ENCODE measurements at places on chromosomes 11 and 22. TPM values are rescaled to one million over a fixed set of nuclear protein-coding genes. Genes with fewer than 3 reads are reported as not detected.

The TRIM3 gene
- total RNA-seq: 26.3 TPM

The RFPL2 gene
- not detected for total RNA-seq

The MRPL17 gene
- total RNA-seq: 42.2 TPM

The ALG8 gene
- total RNA-seq: 66.6 TPM

The MLC1 gene
- total RNA-seq: under 0.01 TPM

The OR8G1 gene
- not detected for total RNA-seq

The MMP1 gene
- total RNA-seq: 1,229 TPM

The OR2AG2 gene
- 1.6 TPM for total RNA-seq

The C11orf68 gene
- 25.4 TPM for total RNA-seq

The MS4A4E gene
- not detected for total RNA-seq

The ROBO4 gene
- total RNA-seq: 2.7 TPM

The PRG3 gene
- total RNA-seq: not detected

The ZP1 gene
- 0.14 TPM for total RNA-seq

The TKFC gene
- 27.4 TPM for total RNA-seq

The THAP7 gene
- 36.9 TPM for total RNA-seq

The NRIP3 gene
- 6.1 TPM for total RNA-seq

The RAC2 gene
- 24.2 TPM for total RNA-seq

The PNPLA5 gene
- total RNA-seq: not detected

The LRRC10B gene
- not detected for total RNA-seq

The MS4A7 gene
- 0.29 TPM for total RNA-seq

The OR52H1 gene
- total RNA-seq: 1.0 TPM

The PATE2 gene
- not detected for total RNA-seq

The SCGB1C1 gene
- total RNA-seq: not detected

The GAL3ST3 gene
- total RNA-seq: not detected

The YPEL4 gene
- total RNA-seq: 0.14 TPM

The P2RX3 gene
- not detected for total RNA-seq

The UPK3A gene
- total RNA-seq: not detected

The OR52E8 gene
- total RNA-seq: 1.0 TPM

The SPTBN2 gene
- 0.14 TPM for total RNA-seq

The LRRC55 gene
- not detected for total RNA-seq

The VWCE gene
- 1.1 TPM for total RNA-seq

Measured in placental pericyte (primary cell).